ENCODE measurements at places on chromosomes 13 and 19.
A peak's percentile ranks its signal among the peaks of the same experiment; 100 is the strongest.

DNA sequence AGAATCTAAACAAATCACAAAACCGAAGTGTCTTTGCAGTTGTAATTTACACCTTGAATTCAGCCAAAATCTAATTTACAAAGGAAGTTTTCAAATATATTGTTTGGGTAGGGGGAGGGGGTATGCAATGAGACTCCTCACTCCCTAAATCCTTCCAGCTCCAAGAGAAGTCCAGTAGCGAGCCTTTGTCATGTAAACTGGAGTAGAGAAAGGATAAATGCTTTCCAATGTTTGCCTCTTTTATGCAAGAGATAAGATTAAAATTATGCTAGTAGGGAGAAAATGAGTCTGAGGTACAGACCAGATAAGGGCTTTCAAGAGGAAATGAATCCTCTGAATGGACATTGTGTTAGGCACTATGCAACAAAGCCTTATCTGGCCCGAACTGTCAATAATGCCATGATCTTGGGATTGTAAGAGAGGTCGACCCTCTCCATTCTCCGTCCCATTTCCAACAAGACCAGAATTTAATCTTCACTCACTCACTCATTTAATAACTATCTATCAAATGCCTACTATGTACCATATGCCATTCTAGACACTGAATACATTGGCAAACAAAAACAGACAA, 199.2 kb downstream of the LACC1 start:
- no peak for DNase-seq

DNA sequence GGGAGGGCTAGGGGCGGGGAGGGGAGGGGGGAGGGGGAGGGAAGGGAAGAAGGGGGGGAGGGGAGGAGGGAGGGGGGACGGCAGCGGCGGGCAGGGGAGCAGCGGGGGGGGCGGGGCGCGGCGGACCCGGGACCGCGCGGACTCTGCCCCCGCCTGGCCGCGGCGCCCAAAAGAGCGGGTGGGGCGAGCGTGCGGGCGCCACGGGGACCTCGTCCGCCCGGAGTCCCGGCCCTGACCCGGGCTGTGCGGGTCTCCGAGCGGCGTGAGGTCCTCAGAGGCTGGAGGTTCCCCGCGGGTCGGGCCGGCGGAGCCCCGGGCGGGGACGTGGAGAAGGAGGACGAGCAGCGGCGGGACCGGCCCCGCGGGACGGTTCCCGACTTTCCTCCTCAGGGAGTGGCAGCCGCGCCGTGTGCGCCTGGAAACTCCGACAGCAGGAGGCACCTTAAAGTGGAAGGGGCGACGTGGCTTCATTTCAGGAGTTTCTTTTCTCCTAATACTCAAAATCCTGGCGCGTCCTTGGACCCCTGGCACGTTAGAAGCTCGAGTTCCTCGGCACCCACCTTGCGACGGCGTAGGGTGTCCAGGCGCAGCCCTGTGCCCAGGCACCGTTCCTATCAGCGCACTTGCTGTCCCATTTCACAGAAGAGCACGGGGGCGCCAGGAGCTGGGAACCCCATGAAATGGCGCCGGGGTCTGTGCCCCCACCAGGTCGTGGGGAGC, 518 bp upstream of the PLPP2 start:
- peak; percentile 49 for DNase-seq

DNA sequence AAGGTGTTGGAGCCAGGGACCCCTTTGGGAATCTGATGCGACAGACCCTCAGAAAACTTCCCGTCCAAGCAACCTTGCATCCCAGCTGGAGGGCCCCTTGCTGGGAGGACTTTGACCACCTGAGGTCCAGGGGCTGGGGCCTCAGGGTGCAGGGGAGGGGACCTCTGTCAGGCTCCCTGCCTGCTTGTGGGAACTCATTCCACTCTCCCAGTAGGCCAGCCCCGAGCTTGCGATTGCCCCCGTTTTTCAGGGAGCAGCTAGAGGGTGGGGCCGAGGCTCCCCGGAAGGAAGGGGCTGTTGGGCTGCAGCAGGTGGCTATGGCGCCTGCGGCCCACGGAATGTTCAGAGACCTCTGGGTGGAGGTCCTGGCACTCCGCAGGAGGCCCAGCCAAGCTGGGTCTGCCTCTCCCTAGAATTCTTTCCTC, 2.8 kb downstream of the GNA11 start:
- no peak for DNase-seq

GRCh38 chr13:112603641-112604225, 15.8 kb upstream of the TUBGCP3 start:
- no peak for DNase-seq
